Fibroblast of lung (primary cell): ENCODE measurements at places on chromosomes 2 and 18. TPM values are rescaled to one million over a fixed set of nuclear protein-coding genes. Genes with fewer than 3 reads are reported as not detected.

The NYAP2 gene
- under 0.01 TPM in 1 of 2 replicates, not detected in the other for total RNA-seq

DNA sequence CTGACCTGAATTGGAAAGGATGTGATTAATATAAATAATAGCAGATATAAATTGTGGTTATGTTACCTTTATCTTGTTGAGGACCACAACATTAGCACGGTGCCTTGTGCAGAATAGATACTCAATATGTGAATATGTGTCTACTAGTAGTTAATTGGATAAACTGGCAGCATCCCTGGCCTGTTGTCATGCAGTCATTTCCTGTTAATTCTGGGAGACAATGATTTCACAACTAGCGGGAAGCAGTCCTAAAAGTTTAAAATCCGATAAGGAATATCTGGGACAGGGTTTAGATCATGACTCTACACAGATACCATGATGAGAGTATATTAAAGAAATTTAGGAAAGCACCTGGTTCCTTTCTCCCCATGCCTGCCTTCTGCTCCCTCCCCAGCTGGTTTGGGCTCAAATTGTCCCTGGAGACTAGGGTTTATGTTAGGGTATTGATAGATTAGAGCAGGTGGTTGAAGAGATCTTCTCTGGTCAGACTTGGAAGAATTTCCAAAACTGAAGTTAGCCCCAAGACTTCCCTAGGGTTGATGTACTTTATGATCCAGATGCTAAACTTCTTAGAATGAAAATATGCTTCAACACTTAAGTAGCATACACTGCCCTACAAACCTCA lies 32.8 kb downstream of the CYBRD1 start:
- no peak for DNase-seq

DNA sequence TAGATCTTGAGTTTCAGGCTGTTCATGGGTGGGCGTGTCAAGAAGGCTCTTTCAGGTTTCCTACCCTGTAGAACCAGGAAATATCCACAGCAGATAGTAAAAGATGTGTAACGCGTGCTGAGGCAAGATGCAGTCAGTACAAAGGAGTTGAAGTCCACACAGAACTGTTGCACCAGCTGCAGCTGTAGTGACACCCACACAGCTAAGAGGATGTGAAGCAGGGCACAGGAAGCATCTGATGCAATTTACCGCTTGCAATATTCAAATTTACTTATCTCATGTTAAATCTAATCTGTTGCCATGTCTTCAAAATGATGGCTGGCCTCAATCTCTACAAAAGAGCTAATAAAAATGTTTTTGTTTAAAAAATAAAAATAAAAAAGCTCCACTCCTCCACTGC lies 132.8 kb downstream of the ARHGAP15 start:
- DNase-seq: peak; percentile 34

The SEMA4C gene
- total RNA-seq: 17.5 and 19.8 TPM in 2 replicates

- no peak for DNase-seq
These were observed 230.4 kb downstream of the KLHL29 start for GRCh38 chr2:23615216-23616020.

DNA sequence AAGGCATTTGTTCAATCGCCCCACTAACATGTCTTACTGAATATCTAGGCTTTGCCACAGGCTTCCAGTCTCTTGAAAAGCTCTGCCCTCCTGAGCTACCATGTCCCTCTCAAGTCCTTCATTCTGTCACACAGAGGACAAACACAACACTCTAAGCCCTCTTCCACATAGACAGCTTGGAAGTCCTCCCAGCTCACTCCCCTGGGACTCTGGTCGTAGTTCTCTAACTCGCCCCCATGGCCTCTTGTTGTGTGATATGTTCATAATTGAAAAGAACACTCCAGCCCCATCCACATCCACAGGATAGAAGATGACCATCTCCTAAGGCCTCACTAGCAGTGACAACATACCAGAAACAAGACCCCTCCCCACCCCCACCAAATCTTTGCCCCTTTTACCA lies 37.9 kb downstream of the BUB1 start:
- no peak for DNase-seq
